ENCODE measurements at places on chromosomes 3 and 15. TPM values are rescaled to one million over a fixed set of nuclear protein-coding genes. Genes with fewer than 3 reads are reported as not detected.

KLHL6 gene
- not detected for total RNA-seq

- H3K4me3 ChIP-seq, result no peak overlapping the region
- H3K27ac ChIP-seq, result no peak overlapping the region
- H3K36me3 ChIP-seq, result no peaks in the 10 kb centered on the region
- no peaks in the 10 kb centered on the region for H3K4me1 ChIP-seq
- no peak for DNase-seq
Measured at GRCh38 chr15:52682781-52683180, 3.6 kb upstream of the ATOSA start.

TBC1D23 gene
- 103 TPM for total RNA-seq

PAK6 gene
- not detected for total RNA-seq

GRCh38 chr15:89430530-89431341, 65.6 kb downstream of the RHCG start:
- H3K4me3 ChIP-seq, result peak overlapping the region; percentile 69
- H3K4me1 ChIP-seq, result no peaks in the 10 kb centered on the region
- DNase-seq, result peak; percentile 81
- H3K36me3 ChIP-seq, result no peaks in the 10 kb centered on the region
- no peak overlapping the region for H3K27ac ChIP-seq

DNA sequence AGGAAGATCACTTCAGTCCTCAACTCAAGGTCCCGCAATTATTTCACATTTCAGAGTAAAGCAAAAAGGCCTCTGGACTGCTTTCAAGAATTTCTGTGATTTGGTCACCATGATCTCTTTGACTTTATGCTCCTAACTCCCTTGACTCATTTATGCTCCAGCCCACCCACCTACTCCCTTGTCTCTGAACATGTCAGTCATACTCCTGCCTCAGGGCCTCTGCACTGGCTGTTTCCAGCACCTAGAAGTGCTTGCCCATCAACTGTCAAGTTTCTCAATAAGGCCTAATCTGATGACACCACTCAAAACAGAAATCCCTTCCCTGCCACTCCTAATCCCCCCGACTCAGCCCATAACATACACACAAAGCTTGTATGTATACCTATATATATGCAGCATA, 36.1 kb upstream of the CSPG5 start:
- H3K27ac ChIP-seq, result no peak overlapping the region
- no peaks in the 10 kb centered on the region for H3K27me3 ChIP-seq
- no peak for DNase-seq
- H3K36me3 ChIP-seq, result peaks cover 38% of the 10 kb centered on the region
- H3K4me3 ChIP-seq, result no peak overlapping the region

PRR23E gene
- total RNA-seq, result not detected

Data from GM23248 (cell line).